Panc1 (cell line): ENCODE measurements at places on chromosomes 7 and 10. TPM values are rescaled to one million over a fixed set of nuclear protein-coding genes. Genes with fewer than 3 reads are reported as not detected.

CSGALNACT2 gene
- 22.3 TPM for total RNA-seq

PON1 gene
- total RNA-seq, result not detected

GRCh38 chr7:152399344-152399743, 36.5 kb downstream of the KMT2C start:
- no peak for DNase-seq

DNA sequence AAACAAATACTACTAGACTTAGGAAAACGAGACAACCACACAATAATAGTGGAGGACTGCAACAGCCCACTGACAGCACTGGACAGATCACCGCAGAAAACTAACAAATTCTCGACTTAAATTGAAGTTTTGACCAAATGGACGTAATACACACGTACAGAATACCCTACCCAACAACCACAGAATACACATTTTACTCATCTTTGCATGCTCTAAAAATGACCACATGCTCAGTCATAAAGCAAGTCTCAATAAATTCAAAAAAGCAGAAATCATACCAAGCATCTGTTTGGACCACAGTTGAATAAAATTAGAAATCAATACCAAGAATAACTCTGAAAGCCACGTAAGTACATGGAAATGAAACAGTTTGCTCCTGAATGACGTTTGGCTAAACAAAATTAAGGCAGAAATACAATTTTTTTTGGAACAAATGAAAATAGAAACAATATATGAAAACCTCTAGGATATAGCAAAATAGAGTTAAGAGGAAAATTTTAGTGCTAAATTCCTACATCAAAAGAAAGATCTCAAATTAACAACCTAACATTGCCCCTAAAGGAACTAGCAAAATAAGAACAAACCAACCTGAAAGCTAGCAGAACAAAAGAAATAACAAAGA, 30.6 kb downstream of the MAPK8 start:
- DNase-seq, result no peak

DNA sequence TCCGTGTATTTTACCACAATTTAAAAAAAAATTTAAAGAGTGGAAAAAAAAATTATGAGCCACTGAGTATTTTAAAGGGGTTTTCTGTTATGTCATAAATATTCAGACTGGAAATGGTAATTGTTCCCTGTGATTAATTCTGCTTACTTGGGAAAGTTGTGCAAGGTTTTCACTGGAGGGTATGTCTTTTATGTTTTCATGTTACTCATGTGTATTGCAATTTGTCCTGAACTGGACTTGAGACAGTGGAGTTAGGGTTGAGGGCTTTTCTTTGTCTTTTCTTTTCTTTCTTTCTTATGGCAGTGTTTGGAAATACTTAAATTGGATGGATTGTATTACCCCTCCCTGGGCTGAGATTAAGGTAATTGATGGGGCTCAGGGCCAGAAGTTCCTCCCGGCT, 257.7 kb downstream of the BAMBI start:
- no peak for DNase-seq
